ENCODE measurements at places on chromosomes 4 and X.

DNA sequence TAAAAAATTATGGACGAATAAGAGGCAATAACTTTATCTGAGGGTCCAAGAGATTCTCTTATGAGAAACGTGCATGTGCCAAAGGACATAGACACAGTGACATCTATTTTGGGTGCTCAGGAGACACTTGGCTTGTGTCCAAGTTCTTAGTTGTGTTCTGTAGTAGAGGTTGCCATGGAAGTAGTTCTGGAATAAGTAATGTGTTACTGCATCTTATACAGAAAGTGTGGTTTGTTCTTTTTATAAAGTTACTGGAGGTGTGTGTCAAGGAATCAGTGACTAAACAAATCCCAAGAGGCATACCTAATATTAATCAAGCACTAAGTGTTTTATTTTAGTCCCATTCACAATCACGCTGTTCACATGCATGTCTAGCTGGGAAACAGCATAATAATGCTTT, 305.7 kb downstream of the ARHGAP24 start:
- DNase-seq = no peak

DNA sequence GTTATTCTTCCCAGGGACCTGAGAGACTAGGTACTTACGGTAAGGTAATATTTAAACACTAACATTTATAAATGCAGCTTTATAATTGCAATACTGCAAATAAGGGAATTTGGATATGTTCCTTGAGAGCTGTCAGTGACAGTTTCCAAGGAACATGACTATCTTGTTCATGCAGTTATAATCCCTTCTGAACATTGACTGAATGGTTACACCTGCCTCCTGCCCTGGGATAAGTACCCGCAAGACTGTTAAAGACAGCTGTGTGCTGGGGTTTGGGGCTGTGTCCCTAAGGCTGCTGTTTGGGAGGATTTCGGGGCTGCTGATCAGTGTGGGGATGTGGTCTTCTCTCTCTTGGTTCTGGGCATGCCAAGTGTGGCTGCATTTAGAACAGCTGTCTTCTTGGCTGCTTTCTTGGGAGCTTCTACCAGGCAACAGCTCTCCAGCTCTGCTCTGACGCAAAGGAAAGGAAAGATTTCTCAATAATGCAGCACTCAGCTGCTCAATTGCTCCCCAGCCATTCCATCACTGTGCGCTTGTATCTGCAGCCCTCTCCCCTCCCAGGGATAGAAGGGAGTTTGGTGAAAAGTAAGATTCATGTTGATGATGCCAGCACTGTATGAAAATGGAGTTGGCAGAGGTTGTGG, 298.8 kb upstream of the TAPT1 start:
- no peak for DNase-seq

GRCh38 chrX:121161501-121161933, 114.1 kb downstream of the GLUD2 start:
- no peak for DNase-seq

DNA sequence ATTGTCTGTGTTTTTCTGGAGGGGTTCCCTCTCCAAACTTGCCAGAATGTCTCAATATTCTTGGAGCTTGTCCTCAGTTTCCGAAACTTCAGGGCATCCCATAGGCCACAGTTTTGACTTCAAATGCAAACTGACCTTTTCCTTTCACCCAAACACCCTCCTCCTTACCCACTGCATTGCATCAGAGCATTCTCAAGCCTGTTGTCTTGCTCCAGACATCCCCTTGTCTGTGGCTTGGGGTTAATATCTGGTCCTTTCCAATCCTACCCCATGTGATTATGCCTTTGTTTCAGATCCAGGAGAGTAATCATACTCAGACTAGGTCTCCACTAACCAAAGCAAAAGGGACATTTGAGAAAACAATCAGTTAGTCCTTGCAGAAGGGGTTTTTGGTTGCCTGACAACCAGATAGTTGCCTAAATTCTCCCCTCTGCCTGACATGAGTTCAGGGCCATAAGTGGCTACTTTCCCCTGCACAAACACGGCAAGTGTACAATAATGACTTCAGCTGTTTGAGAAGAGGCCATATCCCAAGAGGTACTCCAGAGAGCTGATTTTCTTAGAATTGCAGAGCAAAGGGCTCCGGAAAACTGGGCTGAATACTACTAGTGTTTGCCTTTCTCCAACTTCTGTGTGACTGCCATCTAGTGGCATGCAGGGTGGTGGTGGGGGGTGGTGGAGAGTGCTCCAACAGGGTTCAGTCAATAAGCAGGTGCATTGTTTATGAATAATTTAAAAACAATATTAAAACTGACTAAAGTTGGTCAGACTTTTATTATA, 130.2 kb downstream of the CHRDL1 start:
- DNase-seq = no peak

DNA sequence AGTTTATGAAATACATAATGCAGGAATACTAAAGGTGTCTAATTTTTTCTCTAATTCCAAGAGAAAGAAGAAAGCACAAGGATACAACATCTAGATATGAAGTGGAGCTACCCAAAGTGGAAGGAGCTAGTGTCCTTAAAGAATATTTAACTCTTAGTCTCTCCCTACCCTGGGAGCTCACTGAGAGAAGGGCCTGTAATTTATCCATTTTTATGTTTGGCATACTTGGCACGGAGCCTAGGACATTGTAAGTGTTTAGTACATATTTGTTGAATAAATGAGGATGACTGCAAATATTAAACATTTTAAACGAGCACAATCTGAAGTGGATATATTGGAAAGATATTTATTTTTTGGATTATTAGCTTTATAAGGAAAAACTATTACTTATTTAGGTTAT, 674.8 kb downstream of the IQCM start:
- no peak for DNase-seq

DNA sequence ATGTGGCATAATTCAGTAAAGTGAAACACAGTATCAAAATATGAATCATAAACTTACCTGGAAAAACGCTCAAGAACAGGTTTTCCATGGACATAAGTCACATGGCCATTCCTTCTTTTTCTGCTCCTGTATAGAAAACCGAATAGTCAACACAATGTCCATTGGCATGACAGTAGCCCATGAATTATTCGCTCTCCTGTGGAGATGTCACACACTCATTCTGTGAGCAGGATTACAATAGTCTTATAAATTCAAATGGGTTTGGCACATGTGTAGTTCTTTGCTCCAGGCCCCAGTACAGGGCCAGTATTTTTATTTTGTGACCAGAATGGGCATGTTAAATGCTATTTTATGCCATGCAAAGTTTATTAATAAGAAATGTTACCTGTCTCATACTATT, 15.1 kb upstream of the CXCL13 start:
- DNase-seq = no peak

- no peak for DNase-seq
Measured at GRCh38 chrX:103550415-103551051, 31.2 kb upstream of the RAB40A start.

Measured in thymus (tissue), 14 donors.